ENCODE measurements at places on chromosomes 5 and 9. TPM values are rescaled to one million over a fixed set of nuclear protein-coding genes. Genes with fewer than 3 reads are reported as not detected.

The GRK6 gene
- 44.1 TPM for total RNA-seq

The RAPGEF6 gene
- 8.7 TPM for total RNA-seq

The FOXI1 gene
- total RNA-seq = not detected

The GZMA gene
- not detected for total RNA-seq

The SPINK6 gene
- total RNA-seq = 10.8 TPM

The CNTNAP3B gene
- total RNA-seq = 3.7 TPM

The SLC6A3 gene
- not detected for total RNA-seq

The PROB1 gene
- total RNA-seq = 1.6 TPM

The IRX4 gene
- total RNA-seq = 23.0 TPM

The MOCS2 gene
- 44.2 TPM for total RNA-seq

The AGXT2 gene
- total RNA-seq = not detected

The SAPCD2 gene
- 31.6 TPM for total RNA-seq

The SPINK1 gene
- not detected for total RNA-seq

The GABBR2 gene
- total RNA-seq = 0.19 TPM

The C1QTNF2 gene
- total RNA-seq = not detected

The THG1L gene
- total RNA-seq = 12.6 TPM

The F2RL1 gene
- total RNA-seq = 23.4 TPM

The ZDHHC11B gene
- total RNA-seq = 0.07 TPM

The PCDHA4 gene
- 0.42 TPM for total RNA-seq

The DBH gene
- not detected for total RNA-seq

The PDE6A gene
- total RNA-seq = not detected

The LTC4S gene
- 1.4 TPM for total RNA-seq

The ARSI gene
- total RNA-seq = 3.3 TPM

The BAAT gene
- 0.05 TPM for total RNA-seq

The EQTN gene
- 0.78 TPM for total RNA-seq

The GKAP1 gene
- total RNA-seq = 3.5 TPM

The KCNT1 gene
- not detected for total RNA-seq

The NXNL2 gene
- 0.23 TPM for total RNA-seq

The PLPP7 gene
- total RNA-seq = not detected

The ADGRD2 gene
- total RNA-seq = not detected

The ANKS6 gene
- 11.5 TPM for total RNA-seq

The PLPPR1 gene
- total RNA-seq = not detected

The PCDHA1 gene
- 0.14 TPM for total RNA-seq

The PCDHGA8 gene
- 0.51 TPM for total RNA-seq

The PTGR1 gene
- total RNA-seq = 82.1 TPM

The JAKMIP2 gene
- 0.14 TPM for total RNA-seq

The PTGDS gene
- total RNA-seq = not detected

The IFNE gene
- 2.9 TPM for total RNA-seq

The ZNF483 gene
- total RNA-seq = 2.3 TPM

The PTGER4 gene
- 10.8 TPM for total RNA-seq

The PCDHGA1 gene
- 0.28 TPM for total RNA-seq

The LHX6 gene
- total RNA-seq = not detected

The ENTREP1 gene
- total RNA-seq = 2.5 TPM

The CCNI2 gene
- total RNA-seq = 0.93 TPM

The NR6A1 gene
- total RNA-seq = 1.4 TPM

The ANKRD31 gene
- 0.09 TPM for total RNA-seq

The SLC6A19 gene
- not detected for total RNA-seq

The CDC25C gene
- 8.8 TPM for total RNA-seq

All from airway epithelial cell (primary cell).